ENCODE measurements at places on chromosomes 4 and X. TPM values are rescaled to one million over a fixed set of nuclear protein-coding genes. Genes with fewer than 3 reads are reported as not detected.

Gene PAGE1
- total RNA-seq: not detected

Gene FAT1
- total RNA-seq: 14.9 TPM

Gene STAP1
- not detected for total RNA-seq

Gene ENAM
- total RNA-seq: not detected

Gene GRID2
- total RNA-seq: not detected

Gene MTMR8
- total RNA-seq: 0.15 TPM

Gene TRPC5OS
- total RNA-seq: not detected

Gene FNIP2
- total RNA-seq: 29.8 TPM

Gene GASK1B
- 95.3 TPM for total RNA-seq

Gene RASL11B
- not detected for total RNA-seq
